ENCODE measurements at places on chromosomes 7 and 10. TPM values are rescaled to one million over a fixed set of nuclear protein-coding genes. Genes with fewer than 3 reads are reported as not detected.

SUN3 gene
- total RNA-seq = not detected

GRCh38 chr7:116395141-116395791 is 104.3 kb upstream of the CAV2 start:
- no peak for DNase-seq

GRCh38 chr7:47669901-47670384 is 88.0 kb upstream of the TNS3 start:
- DNase-seq = no peak

DNA sequence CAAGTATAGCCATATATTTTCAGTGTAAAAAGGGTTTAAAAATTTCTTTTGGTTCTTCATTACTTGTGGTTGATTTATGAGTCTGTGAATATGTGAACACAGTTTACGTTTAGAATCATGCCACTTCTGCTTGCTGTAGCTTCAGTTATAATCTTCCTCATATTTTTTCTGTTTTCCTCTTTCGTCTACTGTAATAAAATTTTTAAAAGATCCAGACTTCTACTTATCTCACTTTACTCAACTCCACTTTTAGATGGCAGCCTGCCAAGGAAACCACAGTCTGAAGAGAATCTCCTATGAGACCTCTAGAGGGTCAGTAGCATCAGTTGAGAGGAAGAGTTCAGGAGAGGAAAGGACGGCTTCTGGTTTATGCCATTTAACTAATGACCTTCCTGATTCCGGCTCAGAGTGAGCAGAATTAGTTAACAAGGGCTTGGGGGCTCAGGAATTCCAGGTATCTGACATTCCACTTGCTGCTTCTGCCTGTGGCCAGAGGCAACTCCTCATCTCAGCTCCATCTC is 21.4 kb downstream of the CREB5 start:
- DNase-seq = no peak

DNA sequence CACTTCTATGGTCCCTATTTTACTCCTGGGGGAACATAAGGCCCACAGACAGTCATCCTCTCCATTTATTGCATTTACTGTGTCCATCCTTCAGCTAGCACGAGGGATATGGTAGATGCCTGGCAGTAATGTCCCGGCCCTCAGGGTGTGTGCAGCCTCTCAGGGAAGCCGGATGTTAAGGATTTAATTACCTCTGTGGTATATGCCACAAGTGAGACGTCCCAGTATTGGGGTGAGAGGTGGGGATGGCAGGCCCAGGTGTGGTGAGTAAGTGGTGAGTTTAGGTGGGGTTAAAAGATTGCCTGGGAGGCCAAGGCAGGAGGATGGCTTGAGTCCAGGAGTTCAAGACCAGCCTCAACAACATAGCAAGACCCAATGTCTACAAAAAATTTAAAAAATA is 144.9 kb downstream of the SH3PXD2A start:
- DNase-seq = no peak

GRCh38 chr10:11252887-11253286 is 235.2 kb downstream of the CELF2 start:
- no peak for DNase-seq

DNA sequence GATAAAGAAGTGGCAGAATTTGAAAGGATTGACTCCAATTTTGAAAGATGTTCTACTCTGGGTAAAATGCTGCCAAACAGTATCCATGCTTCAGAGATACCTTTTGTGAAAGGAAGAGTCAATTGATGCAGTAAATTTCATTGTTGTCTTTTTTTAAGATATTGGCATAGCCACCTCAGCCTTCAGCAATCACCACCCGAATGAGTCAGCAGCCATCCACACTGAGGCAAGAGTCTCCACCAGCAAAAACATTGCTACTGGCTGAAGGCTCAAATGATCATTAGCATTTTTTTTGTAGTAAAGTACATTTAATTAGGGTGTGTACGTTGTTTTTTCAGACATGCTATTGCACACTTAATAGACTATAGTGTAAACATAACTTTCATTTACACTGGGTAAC is 31.7 kb upstream of the CYP26C1 start:
- no peak for DNase-seq

- DNase-seq = no peak
These were observed 22.3 kb upstream of the ZEB1 start for GRCh38 chr10:31296754-31297153.

Data from right cardiac atrium (tissue), 5 donors.